ENCODE measurements at places on chromosomes 13 and 19. TPM values are rescaled to one million over a fixed set of nuclear protein-coding genes. Genes with fewer than 3 reads are reported as not detected.

TUBA3C gene
- not detected for total RNA-seq

PCP2 gene
- total RNA-seq = not detected

ZNF723 gene
- not detected for total RNA-seq

SELENOV gene
- total RNA-seq = not detected
